GM20000 (cell line): ENCODE measurements at places on chromosomes 3 and 15.

DNA sequence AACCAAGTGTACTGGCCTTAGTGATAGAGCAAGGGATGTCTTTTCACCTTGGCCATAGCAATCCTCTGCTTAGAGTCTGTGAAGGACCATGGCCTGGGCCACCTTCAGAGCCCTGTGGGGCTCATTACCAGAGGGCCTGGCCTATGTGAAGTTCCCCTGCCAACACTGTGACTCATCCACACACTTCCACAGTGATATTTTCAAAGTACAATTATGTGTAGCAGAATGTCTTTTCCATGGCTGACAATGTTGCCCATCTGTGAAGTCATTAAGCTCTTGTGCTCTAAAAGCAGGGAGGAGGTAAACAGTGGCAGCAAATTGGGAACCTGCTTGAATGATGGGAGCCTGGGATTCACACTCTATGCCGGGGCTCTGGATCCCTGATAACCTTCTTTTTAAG is 12.2 kb upstream of the CACNA1D start:
- no peak for DNase-seq

GRCh38 chr3:184368586-184369183 is 7.2 kb downstream of the POLR2H start:
- no peak for DNase-seq

GRCh38 chr15:74235962-74236361 is at the start of gene CCDC33:
Gene CCDC33 (plus strand): TSS chr15:74236326. CDS start chr15:74236720, 394 bp downstream.
- DNase-seq = peak; percentile 62

DNA sequence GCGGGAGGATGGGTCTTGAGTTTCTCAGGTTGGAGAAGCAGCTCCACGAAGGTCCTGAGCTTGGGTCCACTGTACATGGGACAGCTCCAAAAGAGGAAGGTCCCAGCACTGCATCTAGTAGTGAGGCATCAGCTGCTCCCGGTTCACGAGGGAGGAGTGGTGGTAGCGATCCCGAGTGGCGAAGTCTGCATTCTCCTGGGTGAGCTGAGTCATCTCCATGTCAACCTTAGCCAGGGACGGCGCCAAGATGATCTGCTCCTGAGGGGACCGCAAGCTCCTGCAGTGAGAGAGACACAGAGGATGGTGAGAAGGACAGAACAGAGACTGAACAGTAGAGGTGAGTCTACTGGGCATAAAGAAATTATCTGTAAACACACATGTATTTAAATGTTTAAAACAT is 28.0 kb upstream of the HEG1 start:
- no peak for DNase-seq

GRCh38 chr3:52406231-52406661 is 38.7 kb downstream of the SEMA3G start:
- DNase-seq = no peak
